Kidney glomerular epithelial cell (primary cell): ENCODE measurements at places on chromosomes 13 and 19.

- no peak for DNase-seq
Measured at GRCh38 chr13:54004026-54004699, 975.5 kb downstream of the OLFM4 start.

DNA sequence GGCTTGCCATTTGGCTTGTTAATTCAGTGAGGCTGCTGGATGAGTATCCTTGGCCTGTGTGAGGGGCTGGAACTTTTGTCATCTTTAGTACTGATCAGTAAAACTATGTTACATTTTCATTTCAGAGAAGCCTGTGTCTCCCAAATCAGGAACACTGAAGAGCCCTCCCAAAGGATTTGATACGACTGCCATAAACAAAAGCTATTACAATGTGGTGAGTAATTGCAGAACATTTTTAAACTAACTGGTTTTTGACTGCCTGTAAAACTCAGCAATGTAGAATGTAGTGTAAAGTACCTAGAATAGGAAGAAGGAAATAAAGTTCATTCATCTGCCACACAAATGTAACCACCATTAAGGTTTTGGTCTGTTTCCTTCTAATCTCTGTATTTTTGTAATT, 87.4 kb upstream of the TEX29 start:
- DNase-seq: no peak

- DNase-seq: no peak
Measured at GRCh38 chr19:2235381-2236063, 607 bp downstream of the PLEKHJ1 start.

DNA sequence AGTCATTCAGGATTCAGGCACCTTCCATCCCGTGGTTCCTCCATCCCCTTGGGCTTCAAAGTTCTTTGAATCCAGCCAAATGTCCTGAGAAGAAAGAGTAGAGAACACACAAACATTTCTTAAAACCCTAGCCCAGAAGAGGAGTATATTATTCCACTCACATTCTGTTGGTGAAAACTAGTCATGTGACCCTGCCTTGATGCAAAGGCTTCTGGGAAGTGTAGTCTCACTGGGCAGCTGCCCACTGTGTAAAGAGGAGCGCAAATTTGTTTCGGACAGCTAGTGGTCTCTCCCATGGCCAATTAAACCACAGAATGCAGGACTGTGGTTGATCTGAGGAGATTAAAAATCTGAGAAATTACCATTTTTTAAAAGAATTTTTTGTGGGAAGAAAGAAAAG, 304.4 kb downstream of the SUCLA2 start:
- DNase-seq: no peak

GRCh38 chr13:83702021-83702420, 180.3 kb downstream of the SLITRK1 start:
- DNase-seq: no peak

DNA sequence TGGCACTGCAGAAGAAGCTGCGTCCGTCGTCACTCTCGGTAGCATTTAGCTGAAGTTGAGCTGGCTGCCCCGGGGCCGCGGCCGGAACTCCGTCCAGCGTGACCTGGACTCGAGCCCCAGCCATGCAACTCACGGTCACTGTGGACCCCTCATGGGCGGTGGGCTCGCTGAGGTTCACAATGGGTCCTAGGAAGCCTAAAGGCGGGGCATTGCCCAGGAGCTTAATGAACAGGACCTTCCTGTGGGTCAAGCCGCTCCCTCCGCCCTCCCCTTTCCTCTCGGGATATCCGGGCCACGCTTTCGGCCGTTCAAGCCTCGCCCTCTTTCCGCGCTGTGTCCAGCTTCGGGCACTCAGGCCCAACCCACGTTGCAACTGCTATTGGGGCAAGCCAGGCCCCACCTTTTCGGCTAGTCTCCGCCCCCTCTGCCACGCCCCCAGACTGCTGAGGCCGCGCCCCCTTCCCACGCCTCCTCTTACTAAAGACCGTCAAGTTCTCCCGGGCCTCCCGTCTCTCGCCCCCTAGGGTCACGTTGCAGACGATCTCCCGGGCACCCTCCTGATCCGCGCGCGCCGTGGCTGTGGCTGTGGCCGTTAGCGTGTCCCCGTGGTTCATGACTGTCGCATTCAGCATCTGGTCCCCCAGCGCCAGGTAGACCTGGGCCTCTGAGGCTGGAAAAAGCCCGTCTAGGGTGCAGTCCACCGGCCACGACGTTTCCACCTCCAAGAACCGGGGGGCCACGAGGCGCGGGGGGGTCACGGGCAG, 1.4 kb upstream of the RAVER1 start:
- DNase-seq: peak; percentile 90

- no peak for DNase-seq
Measured at GRCh38 chr19:40889366-40889765, 7.3 kb upstream of the CYP2A7 start.

DNA sequence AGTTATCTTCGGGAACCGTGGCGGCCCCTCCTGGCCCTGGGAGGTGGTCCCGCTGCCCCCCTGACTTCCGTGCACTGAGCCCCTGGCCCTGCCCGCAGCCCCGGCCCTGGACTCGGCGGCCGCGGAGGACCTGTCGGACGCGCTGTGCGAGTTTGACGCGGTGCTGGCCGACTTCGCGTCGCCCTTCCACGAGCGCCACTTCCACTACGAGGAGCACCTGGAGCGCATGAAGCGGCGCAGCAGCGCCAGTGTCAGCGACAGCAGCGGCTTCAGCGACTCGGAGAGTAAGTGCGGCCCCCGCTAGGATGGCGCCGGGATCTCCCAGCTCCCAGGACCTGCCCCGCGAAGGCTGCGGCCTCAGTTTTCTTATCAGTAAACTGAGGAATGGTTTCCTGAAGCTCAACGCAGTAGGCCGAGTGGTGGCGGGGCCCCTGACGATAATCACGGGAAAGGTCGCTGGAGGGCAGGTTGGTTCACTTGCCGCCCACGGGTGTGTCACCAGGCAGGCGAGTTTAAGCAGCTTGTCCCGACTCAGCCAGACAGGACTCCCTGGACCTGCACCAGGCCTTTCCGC, 924 bp downstream of the RGCC start:
- DNase-seq: no peak

- DNase-seq: peak; percentile 19
Measured at GRCh38 chr13:23504180-23504579, 66.0 kb upstream of the TNFRSF19 start.

DNA sequence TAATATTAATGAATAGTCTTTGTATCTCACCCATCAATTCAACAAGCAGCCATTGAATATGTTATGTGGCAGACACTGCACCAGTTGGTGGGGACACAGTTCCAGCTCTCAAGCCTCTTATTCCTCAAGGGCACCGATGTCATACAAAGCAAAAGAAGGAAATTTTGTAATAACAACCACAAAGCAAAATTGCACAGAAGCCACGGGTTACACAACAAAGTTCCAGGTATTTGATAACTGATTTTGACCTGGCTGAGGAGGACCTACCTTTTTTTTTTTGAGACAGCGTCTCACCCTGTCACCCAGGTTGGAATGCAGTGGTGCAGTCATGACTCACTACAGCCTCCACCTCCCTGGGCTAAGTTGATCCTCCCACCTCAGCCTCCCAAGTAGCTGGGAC, 266.7 kb downstream of the FOXO1 start:
- no peak for DNase-seq

- no peak for DNase-seq
Measured at GRCh38 chr13:111027458-111028439, 87.4 kb upstream of the ARHGEF7 start.

DNA sequence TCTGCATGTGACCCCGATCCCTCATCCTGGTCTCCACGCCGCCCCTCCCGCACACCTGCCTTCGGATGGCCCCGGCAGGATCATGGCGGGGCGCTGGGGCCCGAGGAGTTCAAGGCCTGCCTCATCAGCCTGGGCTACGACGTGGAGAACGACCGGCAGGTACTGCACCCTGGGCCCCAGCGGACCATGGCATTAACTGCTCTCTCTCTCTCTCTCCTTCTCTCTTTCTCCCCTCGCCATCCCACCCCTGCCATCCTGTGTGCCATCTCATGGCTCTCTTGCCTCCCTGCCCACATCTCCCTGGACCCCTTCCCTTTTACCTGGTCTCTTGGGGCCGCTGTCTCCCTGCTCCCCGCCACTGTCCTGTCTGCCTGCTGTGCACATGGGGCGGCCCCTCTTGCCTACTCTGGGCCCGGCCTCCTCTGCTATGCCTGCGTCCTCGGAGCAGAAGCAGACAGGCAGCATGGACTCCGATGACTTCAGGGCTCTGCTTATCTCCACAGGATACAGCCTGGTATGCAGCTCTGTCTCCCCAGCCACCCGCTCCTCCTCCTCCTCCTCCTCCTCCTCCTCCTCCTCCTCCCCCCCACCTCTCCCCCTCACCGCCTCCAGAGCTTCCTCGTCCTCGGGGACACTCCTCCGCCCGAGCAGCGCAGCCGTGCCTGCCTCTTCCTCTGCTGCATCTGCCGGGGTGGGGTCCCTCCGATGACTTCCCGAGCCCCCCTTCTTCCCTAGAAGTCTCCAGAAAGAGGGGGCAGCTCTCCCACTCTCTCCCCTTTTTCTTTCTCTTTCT, 16.2 kb downstream of the CAPN12 start:
- DNase-seq: peak; percentile 15

DNA sequence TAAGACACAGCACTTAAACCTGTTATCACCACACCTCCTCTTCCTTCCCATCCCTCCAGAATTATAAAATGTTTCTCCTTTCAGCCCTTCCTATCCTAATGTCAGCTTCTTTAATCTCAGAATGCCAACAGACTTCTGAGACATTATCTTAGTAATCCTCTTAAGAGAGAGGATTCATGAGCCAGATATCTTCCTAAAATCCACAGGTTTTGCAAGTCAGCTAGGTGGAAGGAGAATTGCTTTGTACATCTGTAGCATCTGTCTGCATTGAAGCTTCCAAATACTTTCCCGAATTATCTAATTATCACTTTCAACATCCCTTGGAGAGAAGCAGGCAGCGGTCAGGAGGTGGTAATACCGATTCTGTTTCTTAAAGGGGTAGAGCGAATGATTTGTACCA, 179.1 kb downstream of the DCT start:
- DNase-seq: no peak

DNA sequence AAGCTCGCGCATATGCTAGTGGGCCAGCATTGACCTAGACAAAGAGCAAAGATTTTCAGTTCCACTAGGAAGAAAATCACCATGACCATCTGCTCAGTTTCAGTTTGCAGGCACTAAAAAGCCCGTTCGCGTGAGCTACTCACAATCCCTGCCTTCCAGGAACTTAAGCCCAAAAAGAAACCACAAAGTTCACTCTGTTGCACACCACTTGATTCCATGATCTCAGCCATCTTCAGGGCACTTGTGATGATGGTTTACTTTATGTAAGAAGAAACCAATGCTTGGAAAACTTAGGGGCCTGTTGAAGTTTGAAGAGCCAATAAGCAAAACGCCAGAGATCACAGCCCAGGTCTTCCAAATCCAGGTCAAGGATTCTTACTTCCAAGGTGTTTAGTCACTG, 45.0 kb upstream of the SLC15A1 start:
- DNase-seq: no peak

DNA sequence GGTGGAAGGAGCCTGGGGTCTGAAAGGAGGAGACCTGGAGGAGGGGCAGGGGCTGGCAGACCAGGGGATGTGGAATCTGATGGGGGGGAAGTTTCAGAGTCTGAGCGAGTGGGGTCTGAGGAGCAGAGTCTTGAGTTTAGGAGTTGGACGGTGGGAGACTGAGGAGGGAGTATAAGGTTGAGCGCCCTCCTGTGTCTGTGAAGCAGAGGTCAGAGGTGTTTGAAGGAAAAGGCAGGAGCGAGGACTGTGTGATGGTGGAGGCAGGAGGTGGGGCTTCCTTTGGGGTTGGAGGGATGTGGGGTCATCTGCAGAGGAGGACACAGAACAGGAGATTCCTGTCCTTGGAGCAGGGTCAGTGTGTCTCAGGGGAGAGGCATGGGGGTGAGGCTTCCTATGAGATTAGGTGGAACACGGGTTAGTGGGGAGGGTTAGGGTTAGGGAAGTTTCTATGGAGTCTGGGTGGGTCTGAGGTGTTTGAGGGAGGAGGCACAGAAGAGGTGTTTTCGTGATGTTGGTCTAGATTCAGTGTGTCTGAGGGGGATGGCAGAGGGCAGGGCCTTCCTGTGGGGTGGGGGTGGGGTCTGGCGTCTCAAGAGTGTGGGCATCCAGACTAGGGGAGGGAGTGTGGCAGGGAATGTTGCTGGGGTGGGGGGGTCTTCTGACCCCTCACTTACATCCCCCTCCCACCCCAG, 8.3 kb downstream of the RYR1 start:
- no peak for DNase-seq

DNA sequence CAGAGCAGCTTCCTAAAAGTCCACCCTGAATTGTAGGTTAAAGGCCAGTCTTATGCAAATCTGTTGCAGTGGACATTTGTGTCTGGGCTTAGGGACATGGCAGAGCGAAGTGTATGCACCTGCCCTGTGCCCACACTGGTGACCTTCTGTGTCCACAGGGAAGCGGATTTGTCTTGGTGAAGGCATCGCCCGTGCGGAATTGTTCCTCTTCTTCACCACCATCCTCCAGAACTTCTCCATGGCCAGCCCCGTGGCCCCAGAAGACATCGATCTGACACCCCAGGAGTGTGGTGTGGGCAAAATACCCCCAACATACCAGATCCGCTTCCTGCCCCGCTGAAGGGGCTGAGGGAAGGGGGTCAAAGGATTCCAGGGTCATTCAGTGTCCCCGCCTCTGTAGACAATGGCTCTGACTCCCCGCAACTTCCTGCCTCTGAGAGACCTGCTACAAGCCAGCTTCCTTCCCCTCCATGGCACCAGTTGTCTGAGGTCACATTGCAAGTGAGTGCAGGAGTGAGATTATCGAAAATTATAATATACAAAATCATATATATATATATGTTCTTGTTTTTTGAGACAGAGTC, 25.5 kb downstream of the CYP2B6 start:
- no peak for DNase-seq

DNA sequence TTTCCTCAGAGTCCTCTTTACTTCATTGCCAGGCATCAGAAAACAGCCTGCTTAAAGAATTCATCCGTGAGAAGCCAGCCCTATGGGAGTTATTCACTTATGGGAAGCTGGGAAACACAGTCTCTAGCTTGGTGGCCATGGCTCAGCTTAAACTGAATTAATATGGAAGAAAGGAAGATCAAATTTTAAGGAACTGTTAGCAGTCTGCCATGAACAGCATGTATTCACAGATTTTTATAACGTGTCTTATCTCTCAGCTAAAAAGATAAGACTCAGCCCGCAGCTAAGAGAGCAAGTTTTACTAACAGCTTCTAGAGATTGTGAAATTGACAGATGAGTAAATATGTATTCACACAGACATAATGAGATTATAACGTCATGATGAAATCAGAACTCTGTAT, 253.7 kb upstream of the RXFP2 start:
- no peak for DNase-seq

DNA sequence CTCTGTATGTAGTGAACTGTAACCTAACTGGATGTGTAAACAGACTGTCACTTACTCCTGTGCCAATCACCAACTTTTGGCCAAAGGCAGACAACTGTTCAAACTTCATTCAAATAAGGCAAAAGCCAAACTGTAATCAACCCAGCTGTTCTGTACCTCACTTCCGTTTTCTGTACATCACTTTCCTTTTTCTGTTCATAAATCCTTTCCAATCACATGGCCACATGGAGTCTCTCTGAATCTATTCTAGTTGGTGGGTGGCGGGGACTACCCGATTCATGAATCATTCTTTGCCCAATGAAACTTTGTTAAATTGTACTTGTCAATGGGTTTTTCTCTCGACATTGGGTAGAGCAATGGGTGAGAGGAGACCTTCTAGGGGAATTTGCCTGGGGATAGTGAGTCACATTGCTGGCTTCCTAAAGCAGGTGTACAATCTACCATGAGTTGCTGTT, 178.3 kb upstream of the RFC3 start:
- no peak for DNase-seq
